ENCODE measurements at places on chromosomes 5 and 9. TPM values are rescaled to one million over a fixed set of nuclear protein-coding genes. Genes with fewer than 3 reads are reported as not detected.
A peak's percentile ranks its signal among the peaks of the same experiment; 100 is the strongest.

DNA sequence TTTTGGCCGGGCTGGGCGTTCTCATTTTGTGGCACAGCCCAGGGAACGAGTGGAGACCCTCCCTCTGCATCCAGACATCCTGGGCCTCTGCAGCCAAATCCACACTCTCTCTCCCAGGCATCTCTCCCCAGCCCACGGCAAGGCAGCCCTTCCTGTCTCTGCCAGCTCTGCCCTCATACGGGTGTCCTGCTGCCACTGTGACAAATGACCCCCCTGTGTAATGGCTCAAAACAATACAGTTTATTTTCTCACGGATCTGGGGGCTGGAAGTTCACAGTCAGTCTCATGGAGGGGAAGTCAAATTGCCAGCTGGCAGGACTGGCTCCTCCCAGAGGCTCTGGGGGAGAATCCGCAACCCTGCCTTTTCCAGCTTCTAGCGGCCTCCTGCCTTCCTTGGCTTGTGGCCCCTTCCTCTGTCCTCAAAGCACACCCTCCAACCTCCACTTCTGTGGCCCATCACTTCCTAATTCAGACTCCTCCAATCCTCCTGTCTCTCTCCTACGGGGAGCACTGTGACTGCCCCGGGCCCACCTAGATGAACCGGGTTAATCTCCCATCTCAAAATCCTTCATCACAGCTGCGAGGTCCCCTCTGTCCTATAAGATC, 70.2 kb upstream of the COL5A1 start:
- DNase-seq, result peak; percentile 5

FAF2 gene
- polyA plus RNA-seq, result 68.2 TPM

DNA sequence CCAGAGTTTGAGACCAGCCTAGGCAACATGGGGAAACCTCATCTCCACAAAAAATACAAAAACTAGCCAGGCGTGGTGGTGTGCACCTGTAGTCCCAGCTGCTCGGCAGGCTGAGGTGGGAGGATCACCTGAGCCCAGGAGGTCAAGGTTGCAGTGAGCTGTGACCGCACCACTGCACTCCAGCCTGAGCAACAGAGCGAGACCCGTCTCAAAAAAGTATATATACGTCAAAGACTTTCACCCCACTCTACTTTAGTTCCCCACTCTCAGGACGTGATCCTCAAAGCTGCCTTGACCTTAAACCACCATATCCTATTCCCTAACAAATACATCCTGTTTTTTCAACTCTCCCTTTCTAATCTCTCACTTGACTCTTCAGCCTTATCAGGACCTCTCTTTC, 41.0 kb downstream of the PCDHGC5 start:
- no peak for DNase-seq

DNA sequence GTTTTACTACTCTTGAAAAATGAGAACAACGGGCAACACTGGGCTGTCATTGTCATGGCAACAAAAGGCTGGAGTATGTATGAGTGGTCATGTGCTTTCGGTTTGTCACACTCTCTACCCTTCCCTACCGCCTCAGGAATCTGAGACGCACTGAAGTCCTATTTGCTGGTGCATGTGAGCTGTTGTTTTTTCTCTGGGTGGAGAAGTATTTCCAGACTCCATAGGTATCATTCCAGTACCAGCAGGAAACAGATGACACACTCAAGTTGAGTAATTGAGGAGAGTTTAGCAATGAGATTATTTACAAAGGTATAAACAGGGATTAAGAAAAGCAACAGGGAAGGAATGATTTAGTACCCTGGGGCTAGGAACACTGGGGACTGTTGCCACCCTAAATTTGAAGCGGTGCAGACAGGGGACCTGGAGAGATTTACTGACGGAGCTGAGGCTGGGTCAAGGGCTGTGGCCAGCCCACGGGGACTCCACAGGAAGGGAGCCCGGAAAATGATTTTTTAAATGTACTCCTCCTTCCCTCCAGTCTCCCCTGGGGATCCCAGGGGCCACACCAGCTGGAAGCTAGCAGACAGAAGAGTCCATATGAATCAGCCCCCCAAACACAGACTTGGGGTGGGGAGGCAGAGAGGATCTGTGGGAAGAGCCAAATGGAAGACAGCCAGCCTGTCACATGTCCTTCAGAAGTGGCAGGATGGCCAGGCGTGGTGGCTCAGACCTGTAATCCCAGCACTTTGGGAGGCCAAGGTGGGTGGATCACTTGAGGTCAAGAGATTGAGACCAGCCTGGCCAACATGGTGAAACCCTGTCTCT, 13.2 kb upstream of the ZBTB43 start:
- no peak for DNase-seq

DNA sequence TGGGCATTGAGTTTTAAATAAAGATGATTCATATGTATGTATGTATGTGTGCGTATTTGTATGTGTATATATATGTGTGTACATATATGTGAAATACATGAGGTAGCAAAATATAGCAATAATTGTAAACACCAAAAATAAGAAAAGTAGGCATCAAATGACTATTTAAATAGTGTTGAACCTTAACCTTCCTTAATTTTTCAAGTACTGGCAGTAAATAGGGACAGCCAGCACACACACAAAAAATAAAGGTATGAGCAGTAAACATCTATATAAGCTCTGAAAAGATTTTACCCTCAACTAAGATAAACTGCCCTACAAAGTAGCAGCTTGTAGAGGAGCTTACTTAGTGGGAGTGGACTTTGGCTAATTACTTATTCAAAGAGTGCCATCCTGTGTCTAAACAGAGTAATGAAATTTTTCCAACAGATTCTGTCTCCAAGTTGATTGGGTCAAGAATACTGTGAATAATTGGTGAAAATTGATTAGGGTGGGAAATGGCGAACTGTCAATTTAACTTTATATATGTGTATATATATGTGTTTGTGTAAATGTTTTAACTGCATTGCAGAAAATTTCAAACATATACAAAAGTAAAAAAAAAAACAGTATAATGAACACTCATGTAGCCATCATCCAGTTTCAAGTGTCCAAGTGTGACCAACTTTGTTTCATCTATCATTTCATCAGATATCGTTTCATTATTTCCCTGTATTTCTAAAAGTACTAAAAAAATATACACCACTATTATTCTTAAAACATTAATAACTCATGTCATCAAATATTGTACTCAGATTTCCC, 2.0 kb upstream of the ADAMTS6 start:
- no peak for DNase-seq

GRCh38 chr5:79418276-79418675, 95.7 kb downstream of the HOMER1 start:
- no peak for DNase-seq

DNA sequence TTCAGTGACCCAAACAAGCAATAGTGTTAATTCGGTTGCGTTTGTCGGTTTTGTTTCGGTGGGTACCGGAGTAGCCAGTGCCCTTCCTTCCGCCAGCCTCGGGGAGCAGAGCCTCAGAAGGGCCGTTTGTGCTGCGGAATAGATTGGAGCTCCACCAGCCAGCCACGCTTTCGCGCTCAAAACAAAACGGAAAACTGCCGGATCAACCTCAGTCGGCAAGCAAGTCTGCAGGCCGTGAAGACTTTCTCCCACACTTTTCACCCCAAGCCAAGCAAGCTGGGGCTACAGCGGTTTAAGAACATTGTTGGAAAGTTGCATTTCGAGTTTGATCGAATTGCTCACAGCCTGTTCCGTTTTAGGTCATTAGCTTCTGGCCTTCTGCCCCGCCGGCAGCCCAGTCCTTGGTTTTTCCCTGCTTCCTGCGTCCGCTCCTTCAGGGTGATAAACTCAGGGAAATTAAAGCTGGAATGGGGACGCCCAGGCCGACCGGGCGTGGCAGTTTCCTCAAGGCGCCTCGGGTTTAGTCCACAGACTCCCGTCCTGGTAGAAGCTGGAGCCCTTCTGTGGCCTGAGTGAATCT, 803 bp upstream of the CCNO start:
- peak; percentile 42 for DNase-seq

DDX4 gene
- polyA plus RNA-seq, result not detected

DIPK1B gene
- 1.4 TPM for polyA plus RNA-seq

- DNase-seq, result no peak
Observed at GRCh38 chr5:141994511-141995136, 18.2 kb downstream of the GNPDA1 start.

DNA sequence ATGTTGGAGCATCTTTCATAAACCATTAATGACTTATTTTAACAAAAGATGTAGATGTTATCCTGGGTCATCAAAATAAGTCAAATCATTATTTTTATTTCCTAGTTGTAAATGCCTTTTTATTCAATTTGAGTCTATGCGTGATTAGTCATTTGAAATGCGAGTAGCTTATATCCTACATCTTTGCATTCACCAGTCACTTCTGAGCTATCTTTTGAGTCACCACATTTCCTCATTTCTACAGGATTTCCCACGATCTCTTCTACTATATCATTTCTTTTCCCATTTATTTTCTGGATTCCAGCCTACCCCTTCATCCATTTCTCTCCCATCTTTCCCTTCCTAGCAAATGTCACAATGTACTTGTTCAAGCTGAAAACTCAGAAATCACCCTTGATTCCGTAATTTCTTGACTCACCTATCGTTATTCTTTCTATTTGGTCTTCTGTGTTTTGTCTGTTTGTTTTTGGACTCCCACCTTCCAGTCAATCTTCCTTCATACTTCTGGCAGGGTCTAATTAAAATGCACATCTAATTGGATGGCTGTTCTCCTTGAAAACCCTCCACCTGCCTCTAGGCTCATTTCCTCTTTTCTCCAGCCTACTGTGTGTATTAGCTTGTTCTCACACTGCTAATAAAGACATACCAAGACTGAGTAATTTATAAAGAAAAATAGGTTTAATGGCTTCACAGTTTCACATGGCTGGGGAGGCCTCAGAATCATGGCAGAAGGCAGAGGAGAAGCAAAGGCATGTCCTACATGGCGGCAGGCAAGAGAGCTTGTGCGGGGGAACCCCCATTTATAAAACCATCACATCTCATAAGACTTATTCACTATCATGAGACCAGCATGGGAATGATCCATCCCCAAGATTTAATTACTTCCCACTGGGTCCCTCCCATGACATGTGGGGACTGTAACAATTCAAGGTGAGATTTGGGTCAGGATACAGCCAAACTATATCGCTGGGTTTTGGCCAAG, 112.4 kb downstream of the MEF2C start:
- DNase-seq, result no peak

- no peak for DNase-seq
Observed at GRCh38 chr5:115272297-115272958, 9.8 kb upstream of the PGGT1B start.

GRCh38 chr9:70868661-70869652, 252.5 kb downstream of the TRPM3 start:
- DNase-seq, result peak; percentile 39

DNA sequence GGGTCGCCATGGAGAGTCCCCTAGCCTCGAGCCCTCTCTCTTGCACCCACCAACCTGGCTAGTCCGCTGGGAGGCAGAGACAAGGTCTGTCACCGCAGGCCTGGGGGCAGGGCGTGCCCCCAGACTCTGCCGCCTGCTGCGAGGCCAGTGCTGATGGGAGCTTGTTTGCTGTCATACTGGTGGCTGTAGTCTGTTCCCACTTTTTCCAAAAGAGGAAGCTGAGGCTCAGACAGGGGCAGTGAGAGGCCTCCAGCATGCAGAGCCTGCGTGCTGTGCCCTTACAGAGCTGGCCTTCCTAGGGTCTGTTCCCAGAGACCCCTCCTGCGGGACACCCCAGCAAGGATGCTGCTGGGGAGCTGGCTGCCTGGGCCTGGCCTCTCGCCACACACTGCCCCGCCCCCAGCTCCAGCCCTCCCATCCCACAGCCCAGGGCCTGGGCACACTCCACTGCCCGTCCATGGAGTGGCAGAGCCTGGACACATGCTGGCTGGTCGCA, 21.0 kb upstream of the SUSD3 start:
- DNase-seq, result no peak

PRUNE2 gene
- 10.9 TPM for polyA plus RNA-seq

RAB3C gene
- polyA plus RNA-seq, result 3.4 TPM

PRRT1B gene
- not detected for polyA plus RNA-seq

SH3GL2 gene
- 0.10 TPM for polyA plus RNA-seq

GRCh38 chr5:161713042-161713441, 27.5 kb downstream of the GABRA6 start:
- DNase-seq, result no peak

HMMR gene
- 0.32 TPM for polyA plus RNA-seq

- no peak for DNase-seq
Observed at GRCh38 chr9:131334629-131335367, 45.3 kb downstream of the PLPP7 start.

DMGDH gene
- polyA plus RNA-seq, result 3.0 TPM

DNA sequence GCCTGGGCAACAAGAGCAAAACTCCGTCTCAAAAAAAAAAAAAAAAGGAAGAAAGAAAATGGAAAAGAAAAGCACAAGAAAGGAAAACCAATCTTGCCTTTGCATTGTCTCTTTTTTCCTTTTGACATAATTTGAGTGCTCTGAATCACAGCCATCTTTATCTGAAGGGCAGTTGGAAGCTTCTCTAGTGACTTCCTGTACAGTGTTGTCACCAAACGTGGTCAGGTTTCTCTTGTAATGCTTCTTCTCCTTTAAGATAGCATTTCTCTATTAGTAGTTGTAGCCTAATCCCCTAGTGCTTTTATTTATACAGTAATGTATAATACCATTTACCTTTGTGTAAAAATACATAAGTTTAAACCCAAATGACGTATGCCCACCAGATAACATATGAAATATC, 18.1 kb downstream of the PRKACG start:
- DNase-seq, result no peak

ZNF618 gene
- 8.0 TPM for polyA plus RNA-seq

GRCh38 chr9:114507726-114508125, 2.5 kb upstream of the WHRN start:
- no peak for DNase-seq

SLC4A9 gene
- not detected for polyA plus RNA-seq

PKD2L2 gene
- not detected for polyA plus RNA-seq

UQCRQ gene
- 263 TPM for polyA plus RNA-seq

- DNase-seq, result no peak
Observed at GRCh38 chr5:51500-51823, 40.5 kb upstream of the PLEKHG4B start.

GARNL3 gene
- 25.9 TPM for polyA plus RNA-seq

BTF3 gene
- 519 TPM for polyA plus RNA-seq

CDK5RAP2 gene
- 41.9 TPM for polyA plus RNA-seq

GRCh38 chr5:57770039-57770438, 287.4 kb upstream of the ACTBL2 start:
- no peak for DNase-seq

DNA sequence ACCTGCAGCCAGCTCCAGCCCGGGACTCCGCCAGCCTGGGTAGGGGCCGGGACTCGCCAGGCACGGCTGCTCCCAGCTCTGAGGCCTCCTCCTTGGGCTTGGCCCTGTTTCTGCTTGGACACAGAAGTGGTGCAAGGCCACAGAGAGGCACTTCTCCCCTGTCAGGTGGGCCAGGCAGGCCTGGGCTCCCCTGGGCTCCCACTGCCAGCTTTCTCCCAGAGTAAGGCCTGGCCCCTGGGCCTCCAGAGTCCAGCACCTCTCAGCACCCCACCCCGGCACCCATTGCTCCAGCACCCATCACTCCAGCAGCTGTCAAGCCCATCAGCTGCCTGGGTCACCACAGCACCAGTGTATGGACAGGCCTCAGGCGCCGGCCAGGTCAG, 71.1 kb upstream of the LRRTM2 start:
- DNase-seq, result peak; percentile 51

Data from adrenal gland (tissue), 19 donors.